Skin of body (tissue), 3 donors: ENCODE measurements at places on chromosomes 4 and X.

DNA sequence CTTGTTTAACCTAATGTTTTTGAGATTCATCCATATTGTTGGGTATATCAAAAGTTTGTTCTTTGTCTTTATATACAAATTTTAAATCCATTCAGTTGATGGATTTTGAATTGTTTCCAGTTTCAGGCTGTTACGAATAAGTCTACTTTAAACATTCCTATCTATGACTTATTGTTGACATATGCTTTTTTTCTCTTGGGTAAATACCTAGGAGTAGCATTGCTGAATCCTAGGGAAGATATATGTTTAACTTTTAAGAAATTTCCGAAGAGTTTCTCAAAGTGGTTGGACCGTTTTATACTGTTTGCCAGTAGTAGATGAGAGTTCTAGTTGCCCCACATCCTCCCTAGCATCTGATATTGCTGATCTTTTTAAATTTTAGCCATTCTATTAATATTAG, 60.9 kb upstream of the IL13RA1 start:
- no peak for DNase-seq

DNA sequence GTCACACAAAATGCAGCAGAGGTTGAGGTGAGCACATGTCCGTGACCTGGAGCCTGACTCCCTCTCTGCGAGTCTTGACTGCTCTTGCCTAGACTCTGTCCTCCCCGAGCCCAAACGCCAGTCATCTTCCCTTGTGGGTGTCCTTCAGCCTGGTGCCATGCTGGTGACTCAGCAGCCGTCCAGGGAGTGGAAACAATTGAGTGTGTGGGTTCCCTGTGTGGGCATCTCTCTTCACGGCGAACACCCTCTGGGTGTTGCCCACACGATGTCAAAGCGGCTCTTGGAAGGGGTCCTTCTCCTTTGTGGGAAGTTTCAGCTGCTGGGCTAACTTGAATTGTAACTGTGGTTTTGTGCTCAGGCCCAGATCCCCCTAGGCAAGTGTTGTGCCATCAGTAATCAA, 17.5 kb upstream of the MSANTD1 start:
- DNase-seq, result no peak

DNA sequence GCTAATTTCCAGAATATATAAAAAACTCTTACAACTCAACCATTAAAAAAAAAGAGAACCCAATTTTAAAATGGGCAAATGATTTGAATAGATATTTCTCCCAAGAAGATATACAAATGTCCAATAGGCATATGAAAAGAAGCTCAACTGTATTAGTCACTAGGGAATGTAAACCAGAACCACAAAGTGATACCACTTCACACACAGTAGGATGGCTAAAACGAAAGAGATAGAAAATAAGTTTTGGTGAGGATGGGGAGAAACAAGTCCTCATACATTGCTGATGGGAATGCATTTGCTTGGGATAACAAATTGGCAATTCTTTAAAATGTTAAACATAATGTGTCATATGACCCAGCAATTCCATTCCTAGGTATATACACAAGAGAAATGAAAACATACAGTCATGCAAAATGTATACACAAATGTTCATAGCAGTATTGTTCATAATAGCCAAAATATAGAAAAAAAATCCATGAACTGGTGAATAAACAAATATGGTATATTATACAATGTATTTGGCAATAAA, 5.7 kb downstream of the TCEAL3 start:
- DNase-seq, result no peak

DNA sequence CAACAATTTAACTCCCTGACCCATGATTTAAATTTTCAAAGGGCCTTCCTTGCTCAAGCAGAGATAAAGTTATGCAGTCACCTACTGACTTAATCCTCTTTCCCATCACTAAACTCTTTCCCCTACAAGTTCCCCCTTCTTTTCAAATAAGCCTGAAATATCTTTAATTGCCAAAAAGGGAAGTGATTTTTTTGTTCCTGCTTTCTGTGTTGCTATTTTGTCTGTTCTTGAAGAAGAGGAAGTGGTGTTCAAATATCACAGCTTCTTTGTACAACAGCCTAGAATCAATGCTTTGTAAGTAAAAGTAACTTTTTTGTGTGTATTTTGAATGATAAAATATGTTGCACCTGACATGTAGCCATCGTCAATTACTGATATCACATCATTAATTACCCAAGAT, 595.9 kb downstream of the CENPC start:
- no peak for DNase-seq

DNA sequence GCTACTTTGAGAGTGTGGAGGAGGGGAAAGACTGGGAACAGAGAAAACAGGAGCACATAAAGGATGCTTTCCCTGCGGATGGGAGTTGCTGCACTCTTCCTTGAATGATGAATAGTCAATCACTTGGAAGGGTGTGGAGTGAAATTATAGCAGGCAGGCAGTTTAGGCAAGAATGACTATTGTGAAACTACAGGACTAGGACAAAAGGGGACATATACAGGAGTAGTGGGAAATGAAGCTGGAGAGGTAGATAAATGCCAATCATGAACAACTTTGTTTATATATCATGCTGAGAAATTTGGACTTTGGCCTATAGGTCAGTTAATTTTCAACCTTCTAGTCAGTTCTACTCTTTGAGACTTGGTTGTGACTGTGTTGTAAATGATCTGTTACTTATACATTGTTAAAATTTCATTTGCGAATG, 76.9 kb downstream of the PAQR3 start:
- DNase-seq, result no peak
